Activated CD8-positive, alpha-beta T cell treated with anti-CD3 and anti-CD28 coated beads for 36 hours (primary cell): ENCODE measurements at places on chromosomes 2 and 18.

DNA sequence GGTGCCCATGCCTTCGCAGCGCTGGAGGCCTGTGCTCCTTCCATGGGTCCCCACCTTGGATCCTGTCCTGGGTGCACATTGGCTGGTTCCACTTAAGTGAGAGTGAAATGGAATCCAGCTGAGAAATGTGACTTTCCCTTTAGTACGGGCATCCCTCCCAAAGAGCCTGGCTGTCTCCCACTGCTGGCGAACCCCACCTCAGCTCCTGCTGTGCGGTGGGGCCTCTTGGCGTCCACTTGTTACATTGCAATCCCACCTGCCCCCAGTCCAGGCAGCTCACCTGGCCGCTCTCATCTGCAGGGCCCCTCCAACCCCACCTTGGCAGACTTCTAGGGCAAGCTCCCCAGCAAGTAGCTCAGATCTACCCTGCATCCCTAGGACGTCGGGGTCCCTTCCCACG lies 35.5 kb upstream of the GNAL start:
- no peak for DNase-seq

DNA sequence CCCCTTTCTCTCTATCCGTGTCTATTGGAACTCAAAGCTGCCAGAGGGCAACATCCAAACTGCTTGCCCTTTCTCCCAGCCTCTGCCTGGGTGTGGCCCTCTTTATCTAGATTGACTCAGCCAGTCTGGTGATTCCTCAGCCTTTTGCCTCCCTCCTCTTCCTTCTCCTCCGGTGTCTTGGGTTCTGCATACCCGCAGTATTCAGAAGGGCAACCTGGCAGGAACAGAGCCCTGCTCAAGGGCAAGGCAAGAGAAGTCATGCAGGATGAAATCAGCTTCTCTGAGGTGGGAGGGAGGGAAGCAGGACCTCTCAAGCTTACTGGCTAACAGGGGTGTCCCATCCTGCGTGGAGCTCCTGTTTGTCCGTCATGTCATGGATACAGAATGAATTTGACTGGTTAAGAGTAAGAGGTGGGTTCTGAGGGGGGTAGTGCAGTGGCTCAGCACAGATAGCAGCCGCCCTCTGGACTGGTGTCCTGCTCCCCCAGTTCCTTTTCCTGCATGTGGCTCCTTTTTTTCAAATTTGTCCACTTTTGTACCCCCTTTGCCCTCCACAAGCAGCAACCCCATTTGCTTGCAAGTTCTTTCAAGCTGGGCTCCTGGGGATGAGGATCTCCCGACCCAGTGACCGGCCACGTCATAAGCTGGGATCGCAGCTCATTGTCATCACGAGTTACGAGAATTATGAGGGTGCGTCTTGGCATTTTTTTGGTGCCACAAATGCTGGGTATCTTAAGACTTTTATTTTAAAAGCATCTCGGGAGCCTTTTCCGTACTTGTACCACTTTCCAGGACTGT lies 154.1 kb downstream of the FHOD3 start:
- no peak for DNase-seq

- DNase-seq: no peak
These were observed 142.0 kb downstream of the TDRD15 start for GRCh38 chr2:21265752-21266151.

- DNase-seq: no peak
These were observed 31.7 kb upstream of the SERTAD2 start for GRCh38 chr2:64685430-64685829.

DNA sequence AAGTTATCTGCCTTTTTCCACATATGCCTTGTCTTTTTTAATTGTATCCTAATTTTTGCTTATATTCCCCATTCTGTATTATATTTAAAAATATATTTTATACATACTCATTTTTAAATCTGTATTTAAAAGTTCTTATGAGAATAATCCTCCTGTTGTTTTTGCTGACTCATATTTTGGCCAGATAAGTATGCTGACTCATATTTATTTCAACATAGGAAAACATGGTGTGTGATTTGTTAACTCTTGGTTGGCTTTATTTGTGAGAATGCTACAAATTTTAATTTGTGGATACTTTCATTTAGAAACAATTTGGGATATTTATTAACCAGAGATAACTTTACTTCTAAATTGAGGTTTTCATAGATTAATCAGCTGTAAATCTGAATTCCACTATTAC lies 587.7 kb downstream of the CPS1 start:
- DNase-seq: no peak

GRCh38 chr2:124025171-124025580 lies at the start of gene CNTNAP5:
CNTNAP5 (plus strand) TSS chr2:124025287; CDS start chr2:124025651, 364 bp downstream.
- DNase-seq: peak; percentile 34

DNA sequence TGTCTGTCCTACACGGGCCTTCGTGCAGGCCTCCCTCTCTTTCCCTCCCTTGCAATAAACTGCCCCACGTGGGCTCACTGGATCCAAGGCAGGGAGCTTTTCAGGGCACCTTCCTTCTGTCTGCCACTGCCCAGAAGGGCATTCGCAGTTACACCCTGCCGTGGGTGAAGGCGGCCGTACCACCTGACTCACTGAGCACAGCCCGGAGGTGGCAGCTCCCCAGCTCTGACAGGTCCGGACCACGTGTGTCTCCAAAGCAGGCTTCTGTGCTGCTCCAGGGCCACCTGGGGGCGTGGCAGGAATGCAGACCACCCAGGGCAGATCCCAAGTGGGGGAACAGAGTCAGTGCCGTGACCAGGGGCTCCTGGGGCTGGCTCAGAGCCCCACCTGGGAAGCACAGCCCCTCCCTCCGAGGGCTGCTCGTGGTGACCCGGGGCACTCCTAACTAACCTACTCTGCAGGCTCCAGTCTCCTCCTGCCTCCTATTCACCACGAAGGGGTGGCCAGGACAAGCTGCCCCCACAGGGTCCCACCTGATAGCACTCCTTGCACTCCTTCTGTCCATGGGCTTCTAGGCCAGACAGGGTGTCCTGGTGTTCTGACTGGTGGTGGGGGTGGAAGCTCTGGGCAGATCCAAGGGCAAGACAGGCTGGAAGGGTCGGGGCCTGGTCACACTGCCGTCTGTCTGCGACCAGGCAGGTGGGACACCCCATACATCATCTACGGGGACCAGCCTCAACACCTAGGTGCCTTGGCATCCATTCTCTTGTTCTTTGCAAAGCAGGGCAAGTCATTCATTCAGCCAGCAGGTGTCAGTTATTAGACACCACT lies 9.7 kb downstream of the SNED1 start:
- no peak for DNase-seq

DNA sequence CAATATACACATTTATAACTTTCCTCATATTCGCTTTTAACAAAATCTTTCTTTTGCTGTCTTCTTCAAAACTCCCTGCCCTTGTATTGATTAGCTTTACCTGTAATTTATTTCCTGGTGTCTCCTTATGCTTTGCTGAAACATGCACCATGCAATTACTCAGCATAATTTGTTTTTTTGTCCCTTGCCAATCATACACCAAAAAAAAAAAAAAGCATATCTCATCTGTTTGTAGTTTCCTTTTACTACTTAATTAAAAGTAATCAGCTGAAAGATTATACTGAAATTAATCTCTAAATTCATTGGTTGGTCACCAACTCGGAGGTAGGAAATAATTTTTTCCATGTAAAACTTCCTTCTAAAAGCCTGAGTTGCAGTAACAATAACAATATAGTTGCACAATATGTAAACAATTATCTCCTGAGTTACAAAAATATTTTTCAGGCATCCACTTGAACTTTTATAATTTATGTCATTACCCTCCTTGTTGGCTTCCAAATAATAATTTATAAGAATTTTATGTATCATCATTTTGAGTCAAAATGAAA lies 53.0 kb upstream of the ROCK1 start:
- no peak for DNase-seq

DNA sequence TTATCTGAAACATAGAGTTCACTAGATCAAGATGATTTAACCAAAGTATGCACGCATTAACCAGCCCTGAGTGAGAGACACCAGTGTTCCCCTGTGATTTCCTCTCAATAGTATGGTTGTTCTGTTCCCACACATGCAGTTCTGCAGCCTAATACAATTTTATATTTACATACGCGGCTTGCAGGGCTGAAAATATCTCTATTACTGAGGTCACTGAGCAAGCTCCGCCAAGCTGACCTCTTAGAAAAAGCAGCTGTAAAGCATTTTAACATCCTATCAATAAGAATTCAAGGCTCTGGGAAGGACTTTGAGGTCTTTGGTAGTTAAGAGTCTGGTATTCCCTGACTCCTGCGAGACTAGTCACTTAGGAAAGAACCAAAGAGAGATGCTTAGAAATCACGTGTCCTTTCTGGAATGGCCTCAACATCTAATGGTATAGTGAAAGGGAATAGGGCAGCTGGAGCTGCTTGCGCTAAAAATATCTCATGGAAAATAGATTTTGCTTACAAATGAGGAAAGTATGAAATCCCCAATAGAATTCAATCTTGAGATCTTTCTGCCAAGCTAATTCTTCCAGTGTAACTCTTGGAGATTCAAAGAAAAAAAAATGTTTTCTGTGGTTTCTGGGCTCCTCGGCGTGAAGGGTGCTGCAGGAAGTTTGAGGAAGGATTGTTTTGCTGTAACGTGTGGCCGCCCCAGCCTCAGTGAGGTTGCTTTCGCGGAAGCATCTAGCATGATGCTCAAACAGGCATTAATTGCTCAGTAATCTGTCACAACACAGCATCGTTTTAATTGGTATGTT lies 59.2 kb downstream of the DOCK10 start:
- peak; percentile 59 for DNase-seq

GRCh38 chr2:101362316-101362715 lies 25.0 kb downstream of the CREG2 start:
- DNase-seq: no peak

DNA sequence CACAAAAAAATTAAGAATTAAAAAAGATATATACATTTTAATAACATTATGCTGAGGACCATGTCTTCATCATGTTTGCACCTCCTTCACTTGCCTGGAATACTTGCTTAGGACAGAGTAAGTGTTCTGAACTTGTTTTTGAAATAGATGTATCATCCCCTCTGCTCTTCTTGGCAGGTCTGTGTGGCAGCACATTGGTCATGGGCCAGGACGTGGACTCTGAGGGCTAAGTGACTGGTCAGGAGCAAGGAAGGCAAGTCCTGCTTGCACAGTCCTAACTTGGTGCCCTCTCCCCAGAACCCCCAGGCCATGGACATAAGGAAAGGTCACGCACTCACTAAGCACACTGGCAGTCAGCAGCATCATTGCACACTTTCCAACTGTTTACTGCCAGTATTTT lies 95.8 kb downstream of the PTPRM start:
- DNase-seq: no peak

DNA sequence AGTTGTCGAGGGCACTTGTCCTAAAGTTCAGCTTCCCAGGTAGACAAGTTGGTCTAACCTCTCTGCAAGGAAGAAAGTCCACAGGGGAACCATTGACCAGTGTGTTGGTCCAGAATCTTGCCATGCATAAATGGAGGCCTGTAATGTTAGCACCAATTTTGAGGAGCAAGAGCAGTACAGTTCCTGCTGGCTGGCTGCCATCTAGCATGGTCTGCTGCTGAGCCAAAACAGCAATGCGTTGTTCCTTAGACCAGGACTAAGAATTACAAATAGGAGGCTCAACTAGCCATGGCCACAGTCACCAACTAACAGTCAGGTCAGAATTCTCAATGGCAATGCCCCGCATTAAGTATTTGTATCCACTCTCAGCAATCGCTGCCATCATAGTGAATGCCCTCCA lies 72.8 kb upstream of the WIPF1 start:
- DNase-seq: no peak

DNA sequence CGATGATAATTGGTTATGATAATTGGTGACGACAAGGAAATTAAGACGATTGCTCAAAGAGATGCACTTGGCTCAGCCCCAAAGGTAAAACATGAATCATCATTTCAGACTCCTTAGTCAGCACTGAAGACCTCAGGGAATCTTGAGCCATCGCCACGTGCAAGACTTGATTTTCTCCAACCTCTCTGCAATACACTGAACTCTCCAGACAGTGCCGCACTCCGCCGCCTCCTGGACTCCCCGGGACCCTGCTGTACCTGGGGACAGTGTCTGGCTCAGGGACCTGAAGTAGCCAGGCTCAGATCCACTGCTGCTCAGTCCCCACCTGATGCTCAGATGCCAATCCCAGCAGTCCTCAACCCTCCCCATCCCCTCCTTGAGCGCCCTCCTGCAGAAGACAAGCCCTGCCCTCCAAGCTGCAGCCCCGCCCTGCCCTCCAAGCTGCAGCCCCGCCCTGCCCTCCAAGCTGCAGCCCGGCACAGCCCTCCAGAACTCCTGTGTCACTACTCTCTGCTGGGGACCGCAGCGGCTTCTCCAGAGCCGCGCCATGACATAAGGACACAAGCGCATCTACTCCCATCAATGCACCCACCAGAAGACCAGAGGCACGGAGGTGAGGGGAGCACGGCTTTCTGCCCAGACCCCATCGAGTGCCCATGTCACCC lies 1.1 kb downstream of the TMEM18 start:
- DNase-seq: peak; percentile 75

DNA sequence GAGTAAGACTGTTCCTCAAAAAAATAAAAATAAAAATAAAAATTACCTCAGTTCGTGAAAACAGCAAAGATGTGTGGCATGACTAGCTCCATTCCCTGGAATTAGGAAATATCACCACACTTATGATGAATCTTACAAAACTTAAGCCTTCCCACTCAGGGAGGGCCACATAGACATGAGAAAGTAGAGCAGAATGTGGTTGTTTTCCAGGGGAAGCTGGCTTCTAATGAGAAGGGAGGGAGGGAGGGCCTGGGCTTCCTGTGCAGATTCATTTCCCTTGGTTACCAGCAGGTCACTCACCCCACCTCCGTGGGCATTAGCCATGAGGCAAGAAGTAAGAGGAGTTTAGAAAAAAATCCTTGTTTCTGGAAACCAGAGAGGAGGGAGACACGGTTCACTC lies 95.9 kb upstream of the RMDN2 start:
- DNase-seq: no peak

DNA sequence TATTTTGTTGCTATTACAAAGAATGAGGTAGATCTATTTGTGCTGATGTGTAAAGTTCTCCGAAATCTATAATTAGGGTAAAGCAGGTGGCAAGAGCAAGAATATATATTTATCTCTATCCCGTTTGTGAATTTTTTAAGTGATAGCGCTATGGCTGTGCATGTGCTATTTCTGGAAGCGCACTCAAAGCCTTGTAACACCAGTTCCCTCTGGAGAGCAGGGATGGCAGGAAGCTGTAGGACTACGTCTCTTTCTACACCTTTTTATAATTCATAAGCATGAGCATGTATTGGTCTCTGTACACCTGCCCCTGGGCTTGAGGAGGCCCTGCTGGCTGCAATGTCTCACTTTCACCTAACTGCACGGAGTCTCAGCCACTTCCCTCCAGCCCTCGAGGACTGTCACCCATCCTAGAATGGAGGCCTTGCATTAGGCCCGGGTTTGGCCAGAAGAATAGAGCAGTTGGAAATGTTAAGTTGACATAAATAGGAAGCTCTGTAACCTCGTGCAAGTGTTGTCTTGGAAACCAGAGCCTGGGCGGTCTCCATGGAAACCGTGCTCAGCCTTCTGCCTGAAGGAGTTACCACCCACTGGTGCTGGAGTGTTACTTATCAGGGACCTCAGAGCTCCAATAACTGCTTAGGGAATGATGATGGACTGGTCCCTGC lies 20.9 kb downstream of the ITM2C start:
- DNase-seq: peak; percentile 40
